H1 (cell line): ENCODE measurements at places on chromosomes 2 and 18. TPM values are rescaled to one million over a fixed set of nuclear protein-coding genes. Genes with fewer than 3 reads are reported as not detected.

GRCh38 chr18:38790303-38790702 lies 1224.7 kb upstream of the CELF4 start:
- DNase-seq: peak; percentile 7

Gene GORASP2
- 187 and 214 TPM in 2 replicates for polyA plus RNA-seq

DNA sequence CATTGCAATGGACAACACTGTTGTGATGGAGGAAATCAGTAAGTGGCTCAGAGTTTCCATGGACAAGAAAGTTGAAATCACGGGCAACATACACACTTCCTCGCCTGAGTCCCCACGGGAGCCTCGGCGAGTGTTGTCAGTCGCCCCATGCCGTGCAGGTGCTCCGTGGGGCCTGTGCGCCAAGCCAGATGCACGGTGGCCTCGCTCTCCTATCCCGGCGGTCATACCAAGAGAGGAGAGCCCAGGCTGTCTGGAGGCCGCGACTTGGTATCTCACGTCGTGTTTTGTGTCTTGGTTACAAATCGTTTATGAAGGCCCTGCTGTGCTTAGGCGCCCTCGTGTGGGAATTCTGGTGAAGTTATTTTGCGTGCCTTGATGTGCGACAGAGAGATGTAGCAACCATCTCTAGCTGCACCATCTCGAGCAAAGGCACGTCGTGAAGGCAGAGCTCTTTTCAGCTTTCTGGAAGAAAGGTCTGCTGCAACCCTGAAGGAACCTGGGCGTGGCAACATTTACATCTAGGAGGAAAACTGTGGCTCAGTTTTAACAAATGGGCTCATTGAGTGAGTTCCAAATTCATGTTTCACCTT lies 21.8 kb downstream of the ATG4B start:
- DNase-seq: peak; percentile 65

DNA sequence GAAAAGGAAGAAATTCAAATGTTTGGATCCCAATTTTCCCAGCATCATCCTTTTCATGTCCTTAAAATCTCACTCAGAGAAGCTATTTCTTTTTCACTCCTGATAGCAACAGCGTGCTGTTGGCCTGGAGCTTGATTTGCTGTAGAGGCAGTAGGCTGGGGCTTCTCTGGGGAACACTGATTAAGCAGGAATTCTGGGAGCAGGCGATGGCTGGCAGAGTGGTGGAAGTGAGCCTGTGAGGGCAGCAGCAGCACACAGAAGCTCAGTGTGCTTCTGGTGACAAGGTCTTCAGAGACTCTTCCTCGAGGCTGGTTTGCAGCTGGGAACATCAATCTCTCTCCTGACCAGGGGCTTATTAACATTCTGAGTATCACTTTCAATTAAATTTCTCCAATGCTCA lies 284.6 kb downstream of the DPP10 start:
- no peak for DNase-seq

- no peak for DNase-seq
Observed at GRCh38 chr2:29703336-29703735, 218.1 kb downstream of the ALK start.
